ENCODE measurements at places on chromosomes 7 and 10. TPM values are rescaled to one million over a fixed set of nuclear protein-coding genes. Genes with fewer than 3 reads are reported as not detected.
A peak's percentile ranks its signal among the peaks of the same experiment; 100 is the strongest.

GRCh38 chr10:2144584-2144983 is 407.3 kb upstream of the ADARB2 start:
- no peak overlapping the region for H3K4me3 ChIP-seq
- peaks cover 3% of the 10 kb centered on the region for H3K36me3 ChIP-seq
- no peak overlapping the region for H3K27ac ChIP-seq

DNA sequence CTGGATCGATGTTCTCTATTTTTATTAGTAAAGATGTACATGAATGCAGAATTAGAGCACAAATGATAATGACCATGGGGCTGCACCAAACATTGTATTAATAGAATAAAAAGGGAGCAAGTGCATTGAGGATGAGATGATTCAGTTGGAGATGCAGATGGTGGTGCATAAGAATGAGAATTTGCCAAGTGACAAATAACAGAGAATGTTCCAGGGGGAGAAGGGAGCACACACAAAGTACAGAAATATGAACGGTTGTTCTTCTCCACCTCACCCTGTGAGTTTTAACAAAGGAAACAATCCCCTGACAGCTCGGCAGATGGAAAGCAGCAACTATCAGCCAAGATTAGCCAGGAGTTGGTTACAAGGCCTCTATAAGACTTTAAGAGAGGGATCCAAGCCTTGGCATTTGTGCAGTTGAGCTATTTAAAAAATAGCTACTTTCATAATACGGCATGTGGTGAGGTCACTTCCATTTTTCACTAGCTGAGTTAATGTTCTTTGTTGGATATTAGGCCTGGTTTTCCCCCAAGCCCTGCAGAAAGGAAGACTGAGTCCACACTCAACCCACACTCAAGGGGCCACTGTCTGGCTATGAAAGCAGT is 462.5 kb downstream of the TNS3 start:
- H3K4me3 ChIP-seq = no peak overlapping the region
- H3K27ac ChIP-seq = no peak overlapping the region
- H3K4me1 ChIP-seq = no peaks in the 10 kb centered on the region
- H3K36me3 ChIP-seq = no peaks in the 10 kb centered on the region
- no peak for DNase-seq

DNA sequence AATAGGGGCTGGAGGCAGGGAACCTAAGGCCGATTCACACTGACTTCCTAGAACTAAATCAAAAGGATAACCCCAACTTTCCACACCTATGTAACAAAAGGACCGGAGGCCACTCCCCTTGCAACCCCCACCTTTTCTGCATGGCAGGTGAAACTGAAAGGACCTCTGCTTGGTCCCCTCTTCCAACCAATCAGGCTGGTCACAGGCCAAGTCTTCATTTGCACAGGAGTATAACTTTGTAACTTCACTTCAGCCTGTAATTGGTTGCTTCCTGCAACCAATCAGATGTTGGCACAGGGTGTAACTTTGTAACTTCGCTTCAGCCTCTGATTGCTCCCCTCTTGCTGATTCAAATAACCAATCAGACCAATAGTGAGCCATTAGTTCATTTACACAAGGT is 190.0 kb downstream of the FAM107B start:
- no peak overlapping the region for H3K4me3 ChIP-seq
- H3K27me3 ChIP-seq = no peaks in the 10 kb centered on the region
- no peak for DNase-seq
- H3K4me1 ChIP-seq = peaks cover 35% of the 10 kb centered on the region

DNA sequence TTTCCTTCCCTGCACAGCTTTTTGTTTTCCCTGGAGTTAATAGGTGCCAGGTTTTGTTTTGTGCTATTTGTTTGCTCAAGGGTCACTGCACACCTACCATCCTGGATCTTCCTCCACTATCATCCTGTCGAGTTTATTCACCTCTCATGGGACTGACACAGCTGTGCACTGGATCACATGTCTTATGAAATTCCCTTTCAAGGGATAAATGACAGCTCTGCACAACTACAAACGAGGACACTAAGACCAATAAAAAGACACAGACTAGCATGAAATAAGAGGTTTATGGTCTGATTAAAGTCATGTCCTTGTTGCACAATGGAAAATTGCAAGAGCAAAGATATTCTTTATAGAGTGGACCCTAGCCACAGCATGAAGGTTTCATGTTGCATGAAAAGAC is 76.7 kb upstream of the SFMBT2 start:
- H3K27ac ChIP-seq = no peak overlapping the region
- peaks cover 3% of the 10 kb centered on the region for H3K36me3 ChIP-seq
- H3K27me3 ChIP-seq = peaks cover 26% of the 10 kb centered on the region
- peaks cover 25% of the 10 kb centered on the region for H3K4me1 ChIP-seq

- H3K27me3 ChIP-seq = no peaks in the 10 kb centered on the region
- no peak overlapping the region for H3K27ac ChIP-seq
- no peaks in the 10 kb centered on the region for H3K36me3 ChIP-seq
- no peak overlapping the region for H3K4me3 ChIP-seq
- H3K4me1 ChIP-seq = no peaks in the 10 kb centered on the region
These were observed 51.0 kb downstream of the ORC5 start for GRCh38 chr7:104156842-104157277.

DNA sequence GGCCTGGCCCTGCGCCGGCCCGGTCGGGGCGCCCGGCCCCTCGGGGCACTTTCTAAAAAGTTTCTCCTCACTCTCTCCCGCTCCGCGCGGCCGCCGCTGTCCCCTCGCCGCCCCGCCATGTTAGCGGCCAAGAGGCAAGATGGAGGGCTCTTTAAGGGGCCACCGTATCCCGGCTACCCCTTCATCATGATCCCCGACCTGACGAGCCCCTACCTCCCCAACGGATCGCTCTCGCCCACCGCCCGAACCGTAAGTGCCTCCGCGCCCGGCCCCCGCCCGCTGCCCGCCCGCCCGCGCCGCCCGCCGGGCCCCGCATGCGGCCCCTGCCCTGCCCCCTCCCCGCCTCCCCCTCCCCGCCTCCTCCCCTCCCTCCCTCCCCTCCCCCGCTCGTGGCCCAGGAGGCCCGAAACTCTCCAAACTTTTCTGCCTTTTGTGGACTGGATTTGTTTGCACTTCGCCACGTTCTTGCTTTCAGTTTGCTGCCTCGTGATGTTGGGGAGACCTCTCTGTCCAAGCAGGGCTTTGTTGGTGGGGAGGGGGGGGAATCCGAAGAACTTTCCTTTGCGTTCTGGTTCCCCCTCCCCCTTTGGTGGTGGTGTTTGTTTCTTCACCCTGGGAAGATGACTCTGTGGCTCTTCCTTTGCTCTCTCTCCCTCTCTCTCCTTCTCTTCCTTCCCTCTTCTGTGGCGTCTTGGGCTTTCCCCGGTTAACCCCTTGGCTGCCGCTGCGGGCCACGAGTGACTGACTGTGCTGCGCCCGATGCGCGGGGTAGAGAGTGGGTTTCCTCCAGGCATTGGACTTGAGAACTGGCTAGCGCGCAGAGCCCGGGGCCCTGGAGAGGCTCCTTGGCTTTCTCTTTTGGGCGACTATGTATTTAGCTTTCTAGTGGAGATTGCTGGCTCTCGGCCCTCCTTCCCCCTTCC is 1.6 kb downstream of the TCF7L2 start:
- H3K27ac ChIP-seq = peak overlapping the region; percentile 100
- DNase-seq = peak; percentile 77
- peaks cover 6% of the 10 kb centered on the region for H3K36me3 ChIP-seq
- peak overlapping the region; percentile 99 for H3K4me3 ChIP-seq
- peaks cover 41% of the 10 kb centered on the region for H3K4me1 ChIP-seq
- H3K27me3 ChIP-seq = peaks cover 3% of the 10 kb centered on the region

Gene HOGA1
- total RNA-seq = 0.57 TPM

DNA sequence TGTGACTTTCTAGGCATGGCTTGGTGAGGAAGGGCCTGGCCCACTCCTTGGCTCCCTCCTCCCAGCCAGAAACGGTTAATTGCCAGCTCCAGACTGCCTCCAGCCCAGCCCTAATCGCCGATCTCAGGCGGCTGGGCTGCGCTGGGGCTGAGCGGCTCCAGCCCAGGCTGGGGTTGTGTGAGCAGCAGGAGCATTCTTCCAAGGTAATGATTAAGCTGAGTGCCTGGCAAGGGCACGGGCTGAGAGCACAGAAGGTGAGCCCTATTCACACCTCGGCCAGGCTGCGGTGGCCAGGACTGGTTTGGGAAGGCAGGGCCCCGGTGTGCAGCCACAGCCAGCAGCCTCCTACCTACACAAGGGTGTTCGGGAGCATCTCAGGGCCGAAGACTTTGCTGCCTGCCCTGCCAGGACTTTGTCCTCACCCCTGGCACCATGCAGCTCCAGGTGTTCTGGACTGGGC is at the start of gene TMEM72:
TSS of gene TMEM72 (plus strand) at position 257 of the 460 bp plus-strand sequence. CDS start at position 433, 176 bp downstream.
- H3K4me3 ChIP-seq = peak within 1 kb of the TSS; percentile 50
- H3K27ac ChIP-seq = peak within 1 kb of the TSS; percentile 7
- no peak for DNase-seq
- peaks cover 6% of the 10 kb centered on the region for H3K27me3 ChIP-seq
- no peaks in the 10 kb centered on the region for H3K36me3 ChIP-seq

GRCh38 chr7:113367041-113367586 is 248.8 kb upstream of the SMIM30 start:
- no peaks in the 10 kb centered on the region for H3K27me3 ChIP-seq
- H3K4me1 ChIP-seq = no peaks in the 10 kb centered on the region
- DNase-seq = no peak
- no peak overlapping the region for H3K27ac ChIP-seq
- no peak overlapping the region for H3K4me3 ChIP-seq

- H3K36me3 ChIP-seq = no peaks in the 10 kb centered on the region
- no peak for DNase-seq
- H3K27me3 ChIP-seq = no peaks in the 10 kb centered on the region
- H3K4me1 ChIP-seq = peaks cover 6% of the 10 kb centered on the region
These were observed 36.8 kb downstream of the LRRC72 start for GRCh38 chr7:16563281-16564022.

GRCh38 chr10:84178160-84178609 is 4.6 kb downstream of the GPR15LG start:
- DNase-seq = no peak
- no peaks in the 10 kb centered on the region for H3K36me3 ChIP-seq
- H3K4me3 ChIP-seq = no peak overlapping the region

DNA sequence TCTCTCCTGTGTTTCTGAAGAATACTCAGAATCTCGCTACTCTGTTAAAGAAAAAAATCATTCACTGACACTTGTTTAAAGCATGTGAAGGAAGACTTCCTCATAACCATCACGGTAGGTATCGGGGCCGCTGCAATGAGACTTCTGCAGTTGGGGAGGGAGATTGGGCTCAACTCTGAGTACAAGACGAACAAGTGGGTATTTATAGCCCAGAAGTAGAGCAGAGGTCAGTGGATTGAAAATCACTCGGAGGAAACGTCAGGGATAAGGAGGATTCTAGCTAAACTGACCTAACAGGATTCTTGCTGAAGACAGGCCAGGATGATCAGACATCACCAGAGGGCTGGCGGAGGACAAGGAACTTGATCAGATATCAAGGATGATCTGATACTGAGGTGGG is 33.3 kb downstream of the ITPRIP start:
- peaks cover 24% of the 10 kb centered on the region for H3K4me1 ChIP-seq
- peaks cover 3% of the 10 kb centered on the region for H3K27me3 ChIP-seq
- H3K36me3 ChIP-seq = peaks cover 6% of the 10 kb centered on the region
- H3K4me3 ChIP-seq = peak overlapping the region; percentile 75
- H3K27ac ChIP-seq = peak overlapping the region; percentile 89

- H3K27me3 ChIP-seq = no peaks in the 10 kb centered on the region
- peaks cover 14% of the 10 kb centered on the region for H3K36me3 ChIP-seq
- DNase-seq = no peak
These were observed 667 bp upstream of the TMEM120A start for GRCh38 chr7:75995052-75995471.

Gene CCDC146
- total RNA-seq = 15.3 TPM

DNA sequence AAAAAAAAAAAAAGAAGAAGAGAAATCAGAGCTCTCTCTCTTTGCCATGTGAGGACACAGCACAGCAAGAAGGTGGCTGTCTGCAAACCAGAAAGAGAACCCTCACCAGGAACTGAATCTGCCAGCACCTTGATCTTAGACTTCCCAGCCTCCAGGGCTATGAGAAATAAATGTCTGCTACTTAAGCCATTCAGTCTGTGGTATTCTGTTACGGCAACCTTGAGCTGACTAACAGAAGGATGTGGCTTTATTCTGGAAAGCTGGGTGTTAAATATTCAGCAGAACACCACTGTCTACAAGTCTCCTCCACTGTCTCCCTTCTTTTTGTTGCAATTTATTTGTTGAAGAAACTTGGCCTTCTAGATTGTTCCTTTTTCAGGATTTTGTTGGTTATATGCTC is 5.0 kb downstream of the COL26A1 start:
- no peak overlapping the region for H3K27ac ChIP-seq
- no peaks in the 10 kb centered on the region for H3K27me3 ChIP-seq
- DNase-seq = no peak

DNA sequence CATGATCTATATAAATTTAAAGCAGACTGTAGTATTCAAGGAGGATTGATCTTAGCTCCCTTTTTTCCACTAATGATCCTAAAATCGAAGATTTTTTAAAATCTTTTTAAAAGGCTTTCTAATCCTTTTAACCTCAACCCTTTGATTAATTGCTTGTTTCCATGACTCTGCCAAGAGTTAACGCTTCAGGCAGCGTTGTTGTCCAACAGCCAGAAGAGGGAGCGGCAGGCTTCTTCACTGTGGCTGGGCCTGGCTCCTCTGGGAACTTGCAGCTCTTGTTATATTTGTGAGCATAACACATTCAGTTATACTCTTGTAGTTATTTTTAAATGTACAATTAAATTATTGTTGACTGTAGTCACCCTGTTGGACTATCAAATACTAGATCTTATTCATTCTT is 26.3 kb downstream of the CRCP start:
- DNase-seq = no peak
- H3K36me3 ChIP-seq = peaks cover 47% of the 10 kb centered on the region
- no peaks in the 10 kb centered on the region for H3K27me3 ChIP-seq
- peaks cover 60% of the 10 kb centered on the region for H3K4me1 ChIP-seq

Gene ITIH5
- 34.0 TPM for total RNA-seq

GRCh38 chr7:82105463-82105862 is 335.6 kb upstream of the HGF start:
- DNase-seq = no peak
- H3K4me1 ChIP-seq = no peaks in the 10 kb centered on the region
- no peak overlapping the region for H3K4me3 ChIP-seq
- no peak overlapping the region for H3K27ac ChIP-seq

- DNase-seq = no peak
- H3K4me1 ChIP-seq = peaks cover 30% of the 10 kb centered on the region
- no peak overlapping the region for H3K27ac ChIP-seq
These were observed 53.8 kb upstream of the SEC61G start for GRCh38 chr7:54812756-54813322.

- no peaks in the 10 kb centered on the region for H3K36me3 ChIP-seq
- DNase-seq = no peak
- H3K4me3 ChIP-seq = no peak overlapping the region
- no peak overlapping the region for H3K27ac ChIP-seq
- H3K4me1 ChIP-seq = peaks cover 13% of the 10 kb centered on the region
These were observed 563.1 kb downstream of the LRMDA start for GRCh38 chr10:75994357-75995040.

- no peaks in the 10 kb centered on the region for H3K4me1 ChIP-seq
- no peak overlapping the region for H3K4me3 ChIP-seq
- no peak for DNase-seq
- H3K27me3 ChIP-seq = peaks cover 24% of the 10 kb centered on the region
These were observed 479.7 kb downstream of the KIF20B start for GRCh38 chr10:90180886-90181691.
